Stimulated activated CD4-positive, alpha-beta T cell treated with anti-CD3 and anti-CD28 coated beads, Interleukin-1b, Interleukin-23, amount 100 ng/mL, for 1 hour (primary cell): ENCODE measurements at places on chromosomes 1 and 21.

DNA sequence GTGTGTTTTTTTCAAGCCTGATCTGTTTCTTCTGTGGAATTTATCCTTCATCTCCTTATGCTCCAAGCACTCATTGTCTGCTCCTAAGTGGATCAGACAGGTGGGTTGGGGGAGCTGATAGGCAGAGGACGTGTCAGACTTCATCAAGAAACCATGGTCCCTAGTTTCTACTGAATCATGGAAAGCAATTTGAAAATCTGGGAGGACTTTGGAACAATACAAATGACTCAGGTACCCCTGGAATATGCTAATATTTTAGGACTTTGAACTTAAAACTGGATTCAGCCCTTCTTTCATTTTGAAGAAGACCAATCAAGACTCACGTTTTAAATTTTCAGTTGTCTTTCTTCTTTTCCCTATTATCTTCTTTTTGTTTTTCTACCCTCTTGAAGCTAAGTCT lies 7.7 kb downstream of the ABCG1 start:
- DNase-seq, result no peak

DNA sequence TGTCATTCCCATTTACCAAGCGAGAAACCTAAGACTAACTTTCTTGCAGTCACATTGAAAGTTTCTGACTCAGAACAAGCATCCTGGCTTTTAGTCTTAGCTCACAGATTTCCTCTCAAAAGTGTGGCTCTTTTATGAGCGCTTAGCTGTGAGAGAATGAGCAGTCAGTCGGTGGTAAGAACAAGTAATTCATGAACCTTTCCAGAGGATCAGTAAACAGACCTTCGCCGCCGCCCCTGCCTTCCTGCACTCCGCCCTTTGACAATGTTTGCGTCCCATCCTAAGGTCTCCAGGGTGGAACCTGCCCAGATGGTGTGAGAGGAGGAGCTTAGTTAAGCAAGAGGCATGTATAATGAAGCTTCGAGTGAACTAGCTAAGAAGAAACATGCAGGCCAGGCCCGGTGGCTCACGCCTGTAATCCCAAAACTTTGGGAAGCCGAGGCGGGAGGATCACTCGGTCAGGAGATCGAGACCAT lies 142.4 kb downstream of the GLUL start:
- DNase-seq, result no peak

DNA sequence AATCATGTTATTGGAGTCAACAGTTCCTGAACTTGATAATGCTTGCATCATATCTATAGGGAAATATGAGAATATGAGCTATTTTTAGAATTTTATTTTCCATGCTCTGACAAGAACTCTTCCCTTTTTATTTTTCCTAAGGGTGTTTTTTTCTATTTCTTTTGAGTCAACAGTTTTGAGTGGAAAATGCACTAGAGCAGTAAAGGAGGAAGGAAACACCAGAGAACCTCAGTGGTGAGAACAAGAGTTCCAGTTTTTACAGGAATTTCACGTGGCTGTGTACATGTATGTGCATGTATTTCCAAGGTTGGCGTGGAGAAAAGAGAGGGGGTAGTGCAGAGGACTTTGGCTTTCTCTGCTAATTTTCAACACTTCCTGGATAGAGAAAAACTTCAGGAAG lies 63.6 kb upstream of the TNFSF18 start:
- no peak for DNase-seq

DNA sequence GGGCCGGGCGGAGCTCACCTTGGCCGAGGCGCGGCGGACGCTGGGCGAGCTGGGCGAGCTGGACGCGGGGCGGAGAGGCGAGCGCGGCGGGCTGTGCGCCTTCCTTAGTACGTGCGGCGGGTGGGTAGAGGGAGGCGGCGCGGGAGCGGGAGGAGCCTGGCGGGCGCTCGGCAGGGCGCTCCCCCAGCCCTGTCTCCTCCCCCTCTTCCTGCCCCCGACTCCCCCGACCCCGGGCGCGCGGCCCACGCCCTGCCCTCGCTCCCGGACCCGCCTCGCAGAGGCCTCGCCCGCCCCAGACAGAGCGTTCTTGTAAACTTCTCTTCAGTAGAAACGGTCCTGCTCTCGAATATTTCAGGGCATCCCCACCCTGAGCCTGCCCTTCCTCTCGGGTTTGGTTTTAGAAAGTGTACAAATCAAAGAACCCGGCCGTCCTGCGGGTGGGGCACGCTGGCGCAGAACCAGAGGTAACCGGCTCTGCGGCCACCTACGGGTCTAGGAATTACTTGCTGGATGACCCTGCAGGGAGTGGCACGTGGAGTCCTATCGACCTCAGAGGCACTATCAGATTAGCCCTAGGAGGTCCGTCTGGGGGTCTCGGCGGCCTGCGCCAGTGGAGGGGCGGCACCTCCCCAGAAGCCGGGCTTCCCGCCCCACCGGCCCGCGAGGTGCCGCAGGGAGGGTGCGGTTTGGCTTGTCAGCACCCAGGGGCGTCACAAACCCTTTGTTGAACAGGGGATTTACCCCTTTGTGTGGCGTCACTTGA lies at the start of gene S100A10:
TSS of gene S100A10 (minus strand) at position 126 of the 763 bp plus-strand sequence. CDS start 7,629 bp downstream, outside the sequence.
- DNase-seq, result peak; percentile 58

GRCh38 chr1:47460040-47460439 lies 22.2 kb downstream of the FOXD2 start:
- no peak for DNase-seq

DNA sequence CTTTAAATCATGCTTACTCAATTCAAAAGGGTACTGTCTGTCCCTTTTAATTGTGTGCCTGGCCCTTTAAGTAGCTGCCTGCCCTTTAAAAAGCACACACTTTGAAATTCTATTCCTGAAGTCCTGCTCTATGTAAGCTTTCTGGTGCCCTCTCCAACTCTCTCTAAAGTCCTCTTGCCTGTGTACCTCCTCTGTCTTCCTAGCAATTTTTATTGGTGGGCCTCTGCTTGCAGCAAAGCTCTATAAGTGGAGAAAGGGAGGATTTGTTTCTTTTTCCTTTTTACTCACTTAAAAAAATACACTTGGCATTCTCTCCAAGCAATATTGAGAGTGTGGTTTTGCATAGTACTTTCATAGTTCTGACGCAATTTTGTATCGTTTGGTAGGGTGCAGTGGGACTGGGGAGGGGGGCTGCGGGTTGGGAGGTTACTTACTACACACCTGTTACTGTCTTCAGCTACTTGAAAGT lies 135.4 kb downstream of the LMO4 start:
- DNase-seq, result no peak

DNA sequence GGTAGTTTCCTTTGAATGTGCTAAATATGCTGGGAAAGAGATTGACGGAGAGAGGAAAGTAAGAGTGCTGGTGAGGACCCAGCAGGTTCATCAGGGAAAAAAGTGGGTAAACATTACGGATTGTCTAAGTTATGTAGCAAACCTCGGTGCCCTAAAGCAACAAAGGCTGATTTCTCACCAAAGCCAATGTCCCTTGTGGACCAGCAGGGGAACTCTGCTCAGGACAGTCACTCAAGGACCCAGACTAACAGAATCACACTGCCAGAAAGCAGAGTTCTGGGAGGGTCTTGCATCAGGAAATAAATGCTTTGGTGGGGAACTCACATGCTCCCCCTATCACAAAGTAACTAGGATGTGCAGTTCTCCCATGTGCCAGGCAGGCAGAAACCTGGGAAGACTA lies 1.7 kb upstream of the IKBKE start:
- DNase-seq, result no peak

DNA sequence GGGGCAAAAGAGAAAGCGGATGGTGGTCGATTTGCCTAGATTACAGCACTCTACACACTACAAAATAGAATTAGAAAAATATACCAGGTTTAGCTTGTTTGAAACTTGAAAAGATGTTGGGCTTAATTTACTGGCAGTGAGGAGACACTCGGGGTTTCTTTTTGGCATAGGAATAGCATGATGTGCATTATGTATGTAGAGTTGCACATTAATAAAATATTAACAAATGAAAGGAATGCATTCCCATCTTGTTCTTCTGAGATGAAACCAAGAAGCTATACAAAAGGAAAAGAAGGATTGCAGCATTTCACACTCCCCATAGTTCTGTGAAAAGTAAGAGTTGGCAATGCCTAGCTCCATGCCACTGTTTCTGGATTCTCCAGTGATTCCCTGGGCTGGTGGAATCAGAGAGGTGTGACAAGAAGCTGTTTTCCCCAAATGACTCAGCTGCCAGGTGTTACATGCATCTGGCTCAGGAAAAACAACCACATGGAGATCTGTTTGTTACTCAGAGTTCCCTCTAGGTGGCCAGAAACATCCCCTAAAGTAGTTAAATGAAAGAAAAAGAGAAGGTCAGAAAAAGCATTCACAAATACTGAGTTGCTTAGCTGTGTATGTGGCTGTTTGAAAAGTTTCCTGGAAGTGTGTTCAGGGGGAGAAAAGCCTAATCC lies 115.6 kb downstream of the UCK2 start:
- no peak for DNase-seq

- DNase-seq, result no peak
Measured at GRCh38 chr1:22452481-22452957, 868 bp downstream of the ZBTB40 start.
